Epithelial cell of alveolus of lung (primary cell): ENCODE measurements at places on chromosomes 1 and 21. TPM values are rescaled to one million over a fixed set of nuclear protein-coding genes. Genes with fewer than 3 reads are reported as not detected.

CNKSR1 gene
- total RNA-seq: 0.52 TPM in 1 of 2 replicates, not detected in the other

CD52 gene
- not detected in 2 replicates for total RNA-seq

PM20D1 gene
- not detected in 2 replicates for total RNA-seq

KRTAP24-1 gene
- total RNA-seq: not detected in 2 replicates

ADCY10 gene
- total RNA-seq: 0.78 and 1.2 TPM in 2 replicates

HSD3B2 gene
- not detected in 2 replicates for total RNA-seq

KCNE2 gene
- not detected in 2 replicates for total RNA-seq

LRRC38 gene
- total RNA-seq: 0.39 TPM in 1 of 2 replicates, not detected in the other

ZNF644 gene
- 26.2 and 40.4 TPM in 2 replicates for total RNA-seq

TRIM46 gene
- total RNA-seq: 3.6 and 6.4 TPM in 2 replicates

KLHDC9 gene
- total RNA-seq: 0.96 and 1.0 TPM in 2 replicates

KIF17 gene
- total RNA-seq: 0.39 and 0.56 TPM in 2 replicates

PWP2 gene
- 4.8 and 8.2 TPM in 2 replicates for total RNA-seq

FAM72C gene
- total RNA-seq: 0.72 and 2.1 TPM in 2 replicates

SPRR2E gene
- not detected in 2 replicates for total RNA-seq

ZMYM4 gene
- 26.9 and 30.7 TPM in 2 replicates for total RNA-seq

ADAMTS4 gene
- 7.4 and 11.0 TPM in 2 replicates for total RNA-seq

PRSS38 gene
- total RNA-seq: not detected in 2 replicates

SUMO3 gene
- 71.9 and 80.0 TPM in 2 replicates for total RNA-seq

RGS8 gene
- not detected in 2 replicates for total RNA-seq

FOXO6 gene
- not detected in 2 replicates for total RNA-seq

ESPN gene
- total RNA-seq: 0.13 TPM in 1 of 2 replicates, not detected in the other

VANGL2 gene
- 2.6 and 7.6 TPM in 2 replicates for total RNA-seq

NBPF20 gene
- 1.0 and 2.5 TPM in 2 replicates for total RNA-seq

DNAJC6 gene
- total RNA-seq: 0.08 and 0.52 TPM in 2 replicates

TENT5C gene
- 0.08 and 0.78 TPM in 2 replicates for total RNA-seq

ACKR1 gene
- 0.64 TPM in 1 of 2 replicates, not detected in the other for total RNA-seq

FAM43B gene
- 0.32 and 0.39 TPM in 2 replicates for total RNA-seq

CACNA1E gene
- total RNA-seq: not detected in 2 replicates

LDLRAD2 gene
- not detected in 2 replicates for total RNA-seq

AHCYL1 gene
- total RNA-seq: 47.7 and 64.3 TPM in 2 replicates

OR10J1 gene
- total RNA-seq: not detected in 2 replicates

FCRLB gene
- total RNA-seq: 1.0 and 1.2 TPM in 2 replicates

C8A gene
- total RNA-seq: not detected in 2 replicates

APCS gene
- total RNA-seq: not detected in 2 replicates

PRRX1 gene
- 40.6 and 51.3 TPM in 2 replicates for total RNA-seq

CFAP410 gene
- 11.5 and 13.5 TPM in 2 replicates for total RNA-seq

FOXJ3 gene
- 18.6 and 25.5 TPM in 2 replicates for total RNA-seq

PTPN7 gene
- total RNA-seq: not detected in 2 replicates

PAX7 gene
- not detected in 2 replicates for total RNA-seq

SLC2A1 gene
- total RNA-seq: 164 and 255 TPM in 2 replicates

RPTN gene
- not detected in 2 replicates for total RNA-seq

ARHGAP29 gene
- 5.4 and 15.0 TPM in 2 replicates for total RNA-seq

BLACAT1 gene
- under 0.01 TPM in 1 of 2 replicates, not detected in the other for total RNA-seq

PIGK gene
- total RNA-seq: 22.9 and 31.3 TPM in 2 replicates

TPM3 gene
- total RNA-seq: 240 and 554 TPM in 2 replicates

FAM229A gene
- 1.2 and 3.1 TPM in 2 replicates for total RNA-seq

AMY1B gene
- not detected in 2 replicates for total RNA-seq

RABGGTB gene
- 46.9 and 52.5 TPM in 2 replicates for total RNA-seq

MYBPH gene
- 8.5 TPM in 1 of 2 replicates, not detected in the other for total RNA-seq

TRIM17 gene
- total RNA-seq: 0.39 and 1.6 TPM in 2 replicates

PRKCZ gene
- 0.64 and 3.2 TPM in 2 replicates for total RNA-seq

UBIAD1 gene
- total RNA-seq: 10.6 and 11.7 TPM in 2 replicates

RIPPLY3 gene
- 0.13 TPM in 1 of 2 replicates, not detected in the other for total RNA-seq

OR2T35 gene
- not detected in 2 replicates for total RNA-seq

PCSK9 gene
- 1.8 and 40.5 TPM in 2 replicates for total RNA-seq

TNFRSF8 gene
- 0.52 TPM in 1 of 2 replicates, not detected in the other for total RNA-seq
